NCI-H2029 treated with DMSO at 0.1 percent for 48 hours (cell line): ENCODE measurements at places on chromosomes 2 and 18.

GRCh38 chr2:18845854-18846445 is 256.6 kb upstream of the NT5C1B start:
- DNase-seq = no peak

- no peak for DNase-seq
These were observed 22.2 kb upstream of the DNAH6 start for GRCh38 chr2:84494070-84494469.

DNA sequence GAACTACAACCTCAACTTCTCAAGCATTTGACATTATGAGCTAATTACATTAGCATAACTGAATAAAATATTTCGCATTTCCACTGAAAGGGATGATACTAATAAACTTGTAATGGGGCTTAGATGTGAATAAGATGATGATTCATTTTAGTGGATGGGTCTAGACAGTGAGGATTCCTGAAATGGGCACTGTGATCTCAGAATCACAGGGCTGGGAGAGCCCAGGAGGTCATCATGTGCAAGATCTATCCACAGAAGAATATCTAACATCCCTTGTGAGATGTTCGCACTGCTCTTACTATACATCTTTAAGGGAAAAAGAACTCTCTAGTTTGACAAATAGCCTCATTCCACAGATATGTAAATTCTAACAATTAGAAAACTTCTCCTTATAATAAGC is 245.7 kb downstream of the DYM start:
- DNase-seq = no peak

- DNase-seq = no peak
These were observed 313.7 kb downstream of the ZNF521 start for GRCh38 chr18:25038261-25038660.

DNA sequence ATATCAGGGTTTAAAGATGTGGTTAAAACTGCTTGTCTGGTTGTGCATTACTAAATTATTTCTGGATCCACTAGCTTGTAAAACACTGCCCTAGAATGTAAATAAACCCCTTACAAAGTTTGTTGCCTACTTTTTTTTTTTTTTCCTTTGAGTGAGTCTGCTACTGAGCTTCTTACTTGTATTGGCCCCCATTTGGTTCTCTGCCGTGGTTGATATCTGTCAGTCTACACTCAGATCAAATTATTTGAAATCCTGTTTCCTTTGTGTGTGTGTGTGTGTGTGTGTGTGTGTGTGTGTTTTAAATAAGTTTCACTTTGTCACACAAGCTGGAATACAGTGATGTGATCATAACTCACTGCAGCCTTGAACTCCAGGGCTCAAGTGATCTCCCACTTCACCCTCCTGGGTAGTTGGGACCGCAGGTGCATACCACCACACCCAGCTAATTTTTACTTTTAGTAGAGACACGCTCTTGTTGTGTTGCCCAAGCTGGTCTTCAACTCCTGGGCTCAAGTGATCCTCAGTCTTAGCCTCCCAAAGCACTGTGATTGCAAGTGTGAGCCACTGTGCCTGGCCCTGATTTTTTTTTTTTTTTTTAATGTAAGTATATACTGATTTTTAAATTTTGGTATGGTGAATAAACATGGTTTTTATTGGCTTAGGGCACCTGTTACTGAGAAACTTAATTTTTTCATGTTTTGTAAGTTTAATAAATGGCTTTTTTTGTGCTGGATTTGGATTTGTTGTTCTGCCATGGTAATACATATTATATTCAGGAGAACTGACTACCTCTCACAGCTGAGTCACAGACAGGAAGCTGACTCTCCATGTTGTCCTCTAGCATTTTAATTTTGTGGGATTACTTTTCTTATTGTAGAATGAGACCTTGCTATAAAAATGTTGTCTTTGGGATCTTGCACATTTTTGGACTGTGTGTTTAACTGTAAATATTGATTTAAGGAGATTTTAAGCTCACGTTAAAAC is 48.5 kb downstream of the MAP4K4 start:
- no peak for DNase-seq

GRCh38 chr2:5691985-5692529 is at the start of gene SOX11:
Gene SOX11 (plus strand): TSS chr2:5692384. CDS start chr2:5692722, 338 bp downstream.
- DNase-seq = peak; percentile 22

DNA sequence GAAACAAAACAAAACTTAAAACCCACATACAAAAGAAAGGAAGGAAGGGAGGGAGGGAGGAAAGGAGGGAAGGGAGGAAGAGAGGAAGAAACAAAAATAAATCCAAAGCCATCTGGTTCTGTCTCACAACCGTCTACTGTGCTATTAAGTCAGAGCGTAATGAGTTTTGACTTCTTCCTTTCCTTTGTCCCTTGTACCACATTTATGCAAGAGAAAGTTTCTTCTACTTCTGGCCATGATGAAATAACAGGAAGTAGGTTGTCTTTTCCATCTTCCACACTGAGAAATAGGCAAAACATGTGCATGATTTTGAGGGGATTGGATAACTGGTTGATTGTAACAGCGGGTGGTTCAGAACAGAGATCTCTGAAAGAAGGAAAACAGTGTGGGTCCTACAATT is 121.4 kb downstream of the CTAGE1 start:
- DNase-seq = no peak

- DNase-seq = no peak
These were observed 12.6 kb upstream of the SEC11C start for GRCh38 chr18:59127047-59127446.

DNA sequence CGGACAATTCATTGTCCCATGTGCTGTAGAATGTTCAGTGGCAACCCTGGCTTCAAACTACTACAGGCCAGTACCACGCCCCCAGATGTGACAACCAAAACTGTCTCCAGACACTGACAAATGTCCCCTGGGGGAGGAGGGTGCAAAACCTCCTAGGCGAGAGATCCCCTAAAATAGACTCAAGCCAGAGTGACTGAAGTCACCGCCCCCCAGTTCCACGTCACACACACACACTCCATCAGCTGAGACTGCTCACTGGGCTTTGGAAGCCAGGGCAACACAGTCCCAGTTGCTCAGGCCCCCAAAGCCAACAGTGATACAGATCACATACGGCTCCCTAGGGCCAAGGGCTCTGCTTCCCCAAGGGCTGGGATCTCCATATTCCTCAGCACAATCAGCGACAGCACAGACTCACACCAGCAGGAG is 19.1 kb downstream of the HDAC4 start:
- no peak for DNase-seq

DNA sequence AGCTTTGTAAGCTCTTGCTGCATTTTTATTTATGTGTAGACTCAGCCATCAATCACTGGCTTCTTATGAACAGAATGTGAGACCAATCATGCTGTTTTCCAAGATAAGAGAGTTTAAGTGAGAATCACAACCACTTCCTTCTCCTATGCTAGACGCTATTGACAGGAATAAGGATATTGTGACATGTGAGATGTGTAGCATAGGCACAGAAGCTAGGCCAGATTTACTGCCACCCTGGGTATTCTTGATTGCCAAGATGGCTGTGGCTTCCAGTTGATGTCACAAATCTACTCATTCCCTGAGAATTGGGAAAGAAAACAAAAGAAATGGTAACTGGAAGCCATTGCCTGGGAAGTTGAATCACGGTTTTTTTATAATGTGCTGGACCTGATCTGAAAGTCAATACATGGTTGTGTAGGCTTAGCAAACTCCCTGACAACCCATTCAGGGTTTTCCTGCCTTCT is 49.9 kb downstream of the RAB27B start:
- no peak for DNase-seq

GRCh38 chr2:234019896-234020295 is 30.6 kb upstream of the SPP2 start:
- no peak for DNase-seq
